ENCODE measurements at places on chromosomes 16 and 17.

DNA sequence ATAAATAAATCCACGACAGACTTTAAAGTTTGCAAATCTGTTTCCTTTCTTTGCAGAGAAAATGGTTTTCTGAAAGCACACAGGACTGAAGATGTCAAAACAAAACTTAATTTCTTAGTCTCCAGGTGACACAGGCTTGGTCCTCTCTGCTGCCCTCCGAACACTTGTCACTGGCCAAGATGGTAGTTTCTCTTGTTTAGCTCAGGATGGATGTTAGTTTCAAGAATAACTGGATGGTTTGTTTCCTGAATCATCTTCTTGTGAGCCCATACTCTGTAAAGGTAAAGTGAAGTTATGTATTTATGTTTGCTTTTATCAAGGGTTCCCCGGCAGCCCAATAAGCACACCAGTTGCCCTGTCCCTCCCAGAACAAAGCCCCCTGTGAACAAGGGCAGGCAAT, 9.9 kb upstream of the FLCN start:
- no peak for DNase-seq

GRCh38 chr17:2094891-2095535, 40.1 kb downstream of the HIC1 start:
- no peak for DNase-seq

- no peak for DNase-seq
These were observed 31.9 kb downstream of the PPL start for GRCh38 chr16:4904942-4905615.

GRCh38 chr17:78023042-78023441, 64.5 kb downstream of the TNRC6C start:
- DNase-seq, result no peak

DNA sequence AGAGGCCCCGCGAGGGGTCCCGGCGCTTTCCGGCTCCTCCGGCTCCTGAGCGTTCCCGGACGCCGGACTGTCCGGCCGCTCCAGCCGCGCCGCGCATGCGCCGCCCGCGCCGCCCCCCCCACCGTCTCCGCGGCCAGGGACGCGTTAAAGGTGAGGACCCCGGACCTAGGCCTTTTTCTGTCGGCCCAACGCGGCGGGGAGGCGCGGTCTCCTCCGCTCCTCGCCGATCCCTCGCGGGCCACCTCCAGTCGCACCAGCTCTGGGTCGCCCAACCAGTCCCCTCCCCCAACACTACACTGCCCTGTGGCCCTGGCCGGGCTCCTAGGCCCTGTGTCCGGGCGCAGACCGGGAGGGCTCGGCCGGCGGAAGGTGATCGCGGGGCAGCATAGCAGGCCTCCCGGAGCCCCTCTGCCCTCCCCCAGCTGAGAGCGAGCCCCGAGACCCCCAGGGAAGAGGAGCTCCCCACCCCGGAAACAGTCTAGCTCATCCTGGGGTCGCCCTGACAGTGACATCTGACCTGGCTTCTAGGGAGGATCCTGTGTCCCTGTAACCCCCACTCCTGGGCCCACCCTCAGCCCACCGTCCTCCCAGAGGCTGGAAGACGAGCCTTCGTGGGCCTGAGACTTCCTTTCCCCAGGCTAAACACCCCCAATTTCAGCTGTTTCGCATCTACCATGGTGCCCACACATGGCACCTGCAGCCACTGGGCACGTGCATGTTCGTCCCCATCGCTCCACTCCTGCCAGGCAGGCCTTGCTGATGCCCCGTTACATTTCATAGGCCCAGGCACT, 14.7 kb upstream of the BCAR1 start:
- DNase-seq, result no peak

Data from CD4-positive, alpha-beta T cell treated with Interleukin-6 for 4 hours (primary cell).